ENCODE measurements at places on chromosomes 7 and 10.

DNA sequence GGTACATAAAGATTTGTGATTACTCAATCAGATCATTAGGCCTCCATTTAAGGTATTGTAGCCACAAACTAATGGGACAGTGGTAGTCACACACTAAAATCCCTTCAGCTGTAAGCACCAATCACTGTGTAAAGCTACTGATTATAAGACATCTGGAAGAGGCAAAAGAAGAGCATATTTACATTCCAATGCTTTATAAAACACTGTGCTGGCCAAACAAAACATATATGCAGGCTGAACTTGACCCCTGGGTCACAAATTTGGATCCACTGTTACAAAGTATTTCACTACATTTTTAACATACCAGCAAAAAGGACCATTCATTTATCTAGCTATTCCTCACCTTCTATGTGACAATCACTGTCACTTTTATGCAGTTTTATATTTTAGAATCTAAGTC is 41.4 kb upstream of the ANLN start:
- no peak for DNase-seq

DNA sequence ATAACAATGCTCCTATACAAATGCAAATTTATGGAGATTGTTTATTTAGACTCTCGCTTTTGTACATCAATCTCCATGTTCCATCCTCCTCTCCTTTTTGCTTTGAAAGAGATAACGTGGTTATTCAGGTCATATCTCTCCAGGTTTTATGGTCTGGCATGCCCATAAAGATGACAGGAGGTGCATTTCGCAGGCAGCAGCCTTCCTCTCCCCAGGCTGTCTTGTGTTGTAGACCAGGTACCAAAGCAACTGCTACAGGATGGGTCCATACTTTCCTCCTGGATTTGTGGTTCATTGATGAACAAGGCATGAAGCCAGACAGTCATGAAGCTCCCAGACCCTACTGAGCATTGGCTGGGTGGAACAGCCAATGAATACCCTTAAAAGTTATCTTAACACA is 400.2 kb upstream of the NPVF start:
- DNase-seq, result no peak

GRCh38 chr7:128201067-128201689 is 39.9 kb upstream of the LEP start:
- DNase-seq, result no peak

- DNase-seq, result no peak
Observed at GRCh38 chr10:119495021-119495505, 47.5 kb downstream of the RGS10 start.

GRCh38 chr7:115267503-115267902 is 345.6 kb downstream of the MDFIC start:
- DNase-seq, result no peak

DNA sequence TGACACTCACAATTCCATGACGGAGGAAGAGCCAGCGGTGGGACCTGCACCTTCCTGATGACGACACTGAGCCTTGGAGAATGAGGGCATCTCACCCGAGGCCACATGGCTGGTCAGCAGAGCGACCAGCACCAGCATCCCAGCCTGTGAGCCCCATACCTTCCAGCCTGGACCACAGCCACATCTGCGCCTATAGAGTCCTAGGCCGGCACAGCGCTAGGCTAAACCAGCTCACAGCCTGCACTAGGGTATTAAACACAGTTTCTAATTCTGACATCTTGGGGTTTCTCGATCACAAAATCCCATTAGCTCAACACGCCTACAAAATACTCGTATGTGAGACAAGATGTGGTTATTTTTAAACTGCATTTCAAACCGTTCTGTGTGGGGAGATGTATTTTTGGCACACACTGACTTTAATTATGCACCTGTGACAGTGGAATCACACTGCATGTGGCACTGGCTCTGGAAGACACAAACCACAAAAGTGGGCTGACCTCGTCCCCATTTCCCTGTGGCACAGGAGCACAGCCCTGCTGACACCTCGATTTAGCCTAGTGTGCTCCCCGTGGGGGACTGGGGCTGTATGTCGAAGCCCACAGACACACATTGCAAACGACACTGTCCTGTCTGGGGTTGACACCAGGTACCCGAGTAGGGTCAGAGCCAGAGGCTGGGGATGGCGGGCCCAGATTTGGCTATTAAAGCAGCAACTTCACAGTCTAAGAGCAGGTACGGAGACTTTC is 32.5 kb downstream of the CPXM2 start:
- no peak for DNase-seq

- no peak for DNase-seq
Observed at GRCh38 chr7:83931968-83932367, 262.6 kb downstream of the SEMA3A start.

- no peak for DNase-seq
Observed at GRCh38 chr10:17232276-17232960, 4.4 kb downstream of the VIM start.

DNA sequence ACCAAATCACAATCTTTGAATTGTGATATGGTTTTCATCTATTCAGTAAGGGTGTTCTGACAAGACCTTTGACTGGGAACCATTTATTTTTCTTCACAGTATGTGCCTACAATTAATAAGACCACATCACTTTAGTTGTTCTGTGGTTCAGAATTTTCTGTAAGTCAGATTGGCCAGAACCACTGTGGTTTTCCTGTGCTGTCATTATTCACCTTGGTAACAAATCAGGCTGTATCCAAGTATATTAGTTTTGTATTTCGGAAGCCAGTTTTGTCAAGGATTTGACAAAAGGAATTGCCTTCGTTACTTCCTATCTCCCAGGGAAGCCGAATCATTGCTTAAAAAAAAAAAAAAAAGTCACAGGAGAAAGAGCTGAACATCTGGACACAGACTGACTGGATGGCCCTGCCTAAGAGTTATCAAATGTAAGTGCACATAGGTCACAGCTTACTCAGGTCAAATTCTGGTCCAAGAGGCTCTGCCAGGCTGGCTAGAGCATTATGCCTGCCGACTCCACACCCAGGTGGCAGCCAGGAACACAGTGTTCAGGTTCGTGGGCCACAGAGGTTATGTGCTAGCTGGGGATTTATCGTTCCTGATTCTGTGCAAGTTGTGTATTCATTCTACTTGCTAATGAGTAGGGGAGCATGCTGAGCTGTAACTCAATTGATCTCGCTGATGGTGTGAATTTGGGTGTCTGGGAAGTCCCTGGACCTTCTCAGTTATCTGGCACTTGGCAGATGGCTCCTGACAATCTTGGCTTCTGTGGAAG is 175.3 kb downstream of the JAZF1 start:
- DNase-seq, result no peak

- no peak for DNase-seq
Observed at GRCh38 chr10:89904755-89905154, 203.4 kb downstream of the KIF20B start.

DNA sequence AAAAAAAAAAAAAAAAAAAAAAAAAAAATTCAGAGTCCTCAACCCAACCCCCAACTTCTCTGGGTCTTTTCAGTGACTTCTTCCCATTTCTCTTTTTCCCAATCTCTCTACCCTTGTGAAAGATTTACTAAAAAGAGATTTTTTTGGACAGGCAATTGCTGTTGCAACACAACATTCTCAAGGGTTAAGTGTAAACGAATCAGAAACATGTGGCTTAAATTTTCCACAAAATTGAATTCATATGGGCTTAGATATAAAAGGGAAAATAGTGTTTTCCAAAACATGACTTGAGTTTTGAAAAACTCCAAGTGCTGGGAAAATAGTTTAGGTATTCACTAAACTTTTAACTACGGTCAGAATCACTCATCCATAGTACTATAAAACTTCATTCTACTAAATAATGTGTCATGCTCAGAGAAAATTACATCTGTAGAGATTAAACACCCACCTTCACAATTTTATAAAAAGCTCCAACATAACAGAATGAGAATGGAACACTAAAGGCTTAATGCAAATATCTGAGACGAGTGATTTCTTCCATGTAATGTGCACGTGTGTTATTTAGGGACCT is 643.1 kb downstream of the PARD3 start:
- DNase-seq, result no peak

DNA sequence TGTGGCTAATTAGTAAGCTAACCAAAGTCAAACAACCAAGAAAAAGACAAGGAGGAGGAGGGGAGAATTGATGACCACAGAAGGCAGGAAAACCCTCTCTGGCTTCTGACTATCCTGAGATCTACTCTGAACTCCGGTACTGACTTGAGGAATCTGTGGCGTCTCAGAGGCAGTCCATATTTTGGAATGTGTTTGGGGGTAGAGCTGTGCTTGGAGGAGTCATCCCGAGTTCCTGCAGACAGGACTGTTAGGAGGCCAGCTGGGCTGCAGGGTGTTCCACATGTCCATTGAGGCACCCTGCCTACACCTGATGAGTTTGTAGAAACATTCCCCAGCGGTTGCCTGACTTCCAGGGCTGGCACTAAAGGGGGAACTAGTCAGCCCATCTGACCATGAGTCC is 91.6 kb downstream of the PLCE1 start:
- no peak for DNase-seq

DNA sequence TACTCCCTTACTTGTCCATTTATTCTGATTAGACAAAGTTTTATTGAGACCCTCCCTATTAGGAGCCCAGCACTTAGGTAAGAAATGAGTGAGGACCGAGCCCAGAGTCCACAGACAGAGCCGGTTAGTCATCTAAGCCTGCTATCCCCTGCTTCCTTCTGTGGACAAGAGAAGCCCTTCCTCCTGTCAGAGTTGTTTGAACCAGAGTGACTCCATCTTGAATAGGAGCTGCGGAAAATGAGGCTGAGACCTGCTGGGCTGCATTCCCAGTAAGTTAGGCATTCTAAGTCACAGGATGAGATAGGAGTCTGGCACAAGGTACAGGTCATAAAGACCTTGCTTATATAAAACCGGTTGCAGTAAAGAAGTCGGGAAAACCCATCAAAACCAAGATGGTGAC is 109.1 kb downstream of the CPXM2 start:
- DNase-seq, result no peak

DNA sequence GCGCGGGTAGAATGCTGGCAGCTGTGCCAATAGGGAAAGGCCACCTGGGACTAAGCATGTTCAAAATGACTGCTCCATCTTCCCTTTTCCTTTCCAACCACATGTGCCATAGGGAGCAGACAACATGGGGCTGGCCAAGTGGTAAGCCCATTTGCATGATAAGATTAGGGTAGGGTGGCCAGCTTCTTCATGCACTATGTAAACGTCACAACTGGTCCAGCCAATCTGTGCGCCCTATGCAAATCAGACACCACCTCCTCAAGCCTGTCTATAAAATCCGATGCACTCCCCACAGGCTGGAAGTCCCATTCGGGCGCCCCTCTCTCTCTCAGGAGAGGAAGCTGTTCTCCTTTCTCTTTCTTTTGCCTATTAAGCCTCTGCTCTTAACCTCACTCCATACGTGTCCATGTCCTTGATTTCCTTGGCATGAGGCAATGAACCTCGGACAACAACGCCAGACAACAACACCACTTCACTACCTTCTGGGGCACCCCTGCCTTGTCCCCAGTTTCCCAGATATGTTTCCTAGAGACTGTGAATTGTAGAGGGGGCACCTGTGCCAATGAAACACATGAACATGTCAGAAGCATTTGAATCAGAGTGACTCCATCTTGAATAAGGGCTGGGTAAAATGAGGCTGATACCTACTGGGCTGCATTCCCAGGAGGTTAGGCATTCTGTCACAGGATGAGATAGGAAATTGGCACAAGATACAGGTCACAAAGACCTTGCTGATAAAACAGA is 19.1 kb upstream of the EXOC6 start:
- no peak for DNase-seq

DNA sequence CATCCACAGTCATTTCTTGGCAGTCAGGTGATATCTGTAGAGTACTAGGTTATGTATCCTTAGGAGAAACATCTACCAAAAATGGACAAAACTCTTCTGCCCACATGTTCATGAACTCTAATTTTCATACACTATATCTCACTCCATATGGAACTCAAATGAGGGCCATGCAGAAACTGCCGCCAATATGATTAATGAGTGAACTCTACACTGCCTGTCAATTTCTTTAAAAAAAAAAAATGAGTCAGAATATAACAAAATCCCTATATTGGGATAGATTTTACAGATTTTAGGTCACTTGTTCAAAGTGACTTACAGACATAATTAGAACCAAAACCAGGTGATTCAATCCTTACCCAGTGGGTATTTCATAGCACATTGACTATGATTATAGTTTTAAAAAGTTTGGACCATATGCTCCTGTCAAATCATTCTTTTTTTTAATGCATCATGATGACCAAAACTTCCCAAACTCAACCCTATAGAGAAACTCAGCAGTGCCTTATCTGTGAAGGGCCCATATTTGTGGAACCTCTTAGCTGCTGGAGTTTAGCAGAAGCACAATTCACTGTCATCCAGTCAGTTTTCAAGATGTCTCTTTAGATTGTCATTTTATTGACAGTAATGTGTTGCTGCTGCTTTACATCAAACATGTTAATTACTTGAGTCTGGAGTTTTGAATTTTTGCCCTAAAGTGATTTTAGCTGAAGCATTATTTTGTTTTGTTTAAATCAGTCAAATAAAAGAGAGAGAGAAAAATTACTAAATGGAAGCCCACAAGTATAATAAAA is 11.1 kb downstream of the LRRN3 start:
- DNase-seq, result no peak

All from stimulated activated CD4-positive, alpha-beta T cell treated with anti-CD3 and anti-CD28 coated beads, Interleukin-1b, Interleukin-23, amount 100 ng/mL, for 1 hour (primary cell).